ENCODE measurements at places on chromosomes 1 and 21. TPM values are rescaled to one million over a fixed set of nuclear protein-coding genes. Genes with fewer than 3 reads are reported as not detected.

OR2T29 gene
- total RNA-seq: not detected

WDR64 gene
- not detected for total RNA-seq

GRCh38 chr1:7899741-7900140 is 40.9 kb downstream of the TNFRSF9 start:
- H3K27ac ChIP-seq: peak overlapping the region; percentile 23
- no peak overlapping the region for H3K4me3 ChIP-seq
- no peaks in the 10 kb centered on the region for H3K36me3 ChIP-seq
- no peak for DNase-seq
- peaks cover 7% of the 10 kb centered on the region for H3K4me1 ChIP-seq

DNA sequence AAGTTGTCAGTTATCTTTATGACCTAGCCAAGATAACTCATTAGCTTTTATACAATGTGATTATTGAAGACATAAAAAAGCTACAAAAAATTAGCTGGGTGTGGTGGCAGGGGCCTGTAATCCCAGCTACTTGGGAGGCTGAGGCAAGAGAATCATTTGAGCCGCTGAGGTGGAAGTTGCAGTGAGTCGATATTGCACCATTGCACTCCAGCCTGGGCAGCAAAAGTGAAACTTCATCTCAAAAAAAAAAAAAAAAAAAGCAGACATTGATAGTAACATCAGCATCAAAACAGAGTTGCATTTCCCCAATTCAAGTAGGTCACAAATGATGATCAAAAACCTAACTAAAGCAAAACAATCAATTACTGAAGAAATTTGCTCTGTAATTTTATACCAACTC is 191.4 kb downstream of the PTGER3 start:
- H3K4me1 ChIP-seq: no peaks in the 10 kb centered on the region
- no peak overlapping the region for H3K27ac ChIP-seq

DNA sequence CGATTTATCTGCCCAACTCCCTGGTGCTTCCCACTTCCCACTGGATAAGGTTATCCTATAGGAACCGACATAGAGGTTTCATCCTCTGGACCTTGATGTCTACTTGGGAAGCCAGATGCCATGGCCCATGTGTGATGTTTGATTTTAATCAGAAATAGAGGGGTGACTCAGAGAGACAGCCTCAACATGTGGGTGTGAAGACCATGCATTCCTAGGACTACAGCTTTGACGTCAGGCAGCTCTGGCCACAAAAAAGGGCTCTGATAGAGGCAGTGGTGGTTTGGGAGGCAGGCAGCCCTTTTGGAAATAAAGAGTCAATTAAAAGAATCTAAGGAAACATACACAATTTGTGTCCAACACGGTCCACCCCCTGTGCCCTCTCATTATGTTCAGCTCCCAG is 5.2 kb upstream of the SH2D2A start:
- no peak overlapping the region for H3K4me3 ChIP-seq
- H3K36me3 ChIP-seq: peaks cover 5% of the 10 kb centered on the region
- H3K27me3 ChIP-seq: no peaks in the 10 kb centered on the region
- peaks cover 61% of the 10 kb centered on the region for H3K4me1 ChIP-seq

DNA sequence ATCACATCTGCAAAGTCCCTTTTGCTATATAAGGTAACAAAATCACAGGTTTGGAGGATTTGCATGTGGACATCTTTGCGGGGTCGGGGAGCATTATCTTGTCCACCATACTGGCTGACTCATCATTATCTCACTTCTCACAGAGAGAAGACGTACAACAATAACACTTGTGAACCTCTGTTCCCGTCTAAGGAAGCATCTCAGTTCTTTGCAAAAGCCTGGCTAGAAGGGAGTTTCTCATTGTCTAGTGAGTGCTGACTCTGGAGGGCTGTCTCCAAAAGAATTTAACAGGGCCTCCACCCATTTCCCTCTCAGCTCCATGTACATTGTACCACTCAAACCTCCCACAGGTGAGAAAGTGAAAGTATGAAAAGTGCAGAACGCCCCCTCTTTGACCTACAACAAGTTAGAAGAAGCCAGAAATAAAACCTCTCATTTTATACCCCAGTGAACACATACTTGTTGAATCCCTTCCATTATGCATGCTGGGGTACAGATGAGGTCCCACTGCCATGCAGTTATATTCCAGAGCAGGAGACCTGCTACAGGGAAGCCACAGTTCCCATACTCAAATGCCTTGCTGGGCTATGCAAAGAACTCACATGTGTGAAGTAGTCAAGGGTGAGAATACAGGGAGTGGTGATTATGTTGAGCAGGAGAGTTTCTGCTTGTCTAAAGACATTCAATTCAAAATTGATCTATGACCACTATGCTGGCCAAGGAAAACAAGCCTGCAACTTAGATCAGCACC is 121.7 kb upstream of the PRDX6 start:
- H3K36me3 ChIP-seq: no peaks in the 10 kb centered on the region
- peaks cover 12% of the 10 kb centered on the region for H3K4me1 ChIP-seq
- H3K27ac ChIP-seq: no peak overlapping the region
- H3K4me3 ChIP-seq: no peak overlapping the region
- no peaks in the 10 kb centered on the region for H3K27me3 ChIP-seq

- H3K27me3 ChIP-seq: peaks cover 2% of the 10 kb centered on the region
- DNase-seq: no peak
- H3K27ac ChIP-seq: no peak overlapping the region
These were observed 151.9 kb downstream of the DMRTA2 start for GRCh38 chr1:50271337-50271736.

GRCh38 chr1:156193488-156194299 is at the start of gene SLC25A44:
Gene SLC25A44, plus strand, starts transcription at chr1:156194104. Its CDS starts 5,744 bp downstream, at chr1:156199848.
- peaks cover 32% of the 10 kb centered on the region for H3K36me3 ChIP-seq
- peaks cover 54% of the 10 kb centered on the region for H3K4me1 ChIP-seq
- H3K27ac ChIP-seq: peak within 1 kb of the TSS; percentile 87
